Sigmoid colon (tissue), 7 donors: ENCODE measurements at places on chromosomes 5 and 9. TPM values are rescaled to one million over a fixed set of nuclear protein-coding genes. Genes with fewer than 3 reads are reported as not detected.

GRCh38 chr5:120155873-120156272, 308.2 kb upstream of the PRR16 start:
- no peak for DNase-seq

GRCh38 chr9:20980832-20981455, 50.5 kb downstream of the HACD4 start:
- DNase-seq: no peak

DNA sequence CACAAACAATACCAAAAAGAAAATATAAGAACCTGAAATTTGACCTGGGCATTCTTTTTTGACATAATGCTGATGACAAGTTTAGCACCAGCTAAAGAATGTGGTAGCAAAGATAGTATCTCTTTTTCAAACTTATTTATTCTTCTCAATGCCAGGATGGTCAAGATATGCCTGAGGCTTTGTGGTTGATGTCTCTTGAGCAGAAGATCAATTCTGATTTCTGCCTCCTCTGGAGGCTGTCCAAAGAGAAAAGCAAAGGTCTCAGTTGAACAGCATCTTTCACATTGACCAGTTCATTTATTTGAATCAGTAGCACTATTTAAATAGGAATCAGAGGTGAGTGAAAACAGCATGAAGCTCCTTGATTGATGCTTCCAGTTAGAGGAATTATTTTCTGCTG, 588.2 kb downstream of the HTR1A start:
- DNase-seq: no peak

GRCh38 chr5:140637371-140638100, 1.7 kb upstream of the TMCO6 start:
- no peak for DNase-seq

GRCh38 chr5:61641748-61642565, 309.9 kb downstream of the ZSWIM6 start:
- no peak for DNase-seq

DNA sequence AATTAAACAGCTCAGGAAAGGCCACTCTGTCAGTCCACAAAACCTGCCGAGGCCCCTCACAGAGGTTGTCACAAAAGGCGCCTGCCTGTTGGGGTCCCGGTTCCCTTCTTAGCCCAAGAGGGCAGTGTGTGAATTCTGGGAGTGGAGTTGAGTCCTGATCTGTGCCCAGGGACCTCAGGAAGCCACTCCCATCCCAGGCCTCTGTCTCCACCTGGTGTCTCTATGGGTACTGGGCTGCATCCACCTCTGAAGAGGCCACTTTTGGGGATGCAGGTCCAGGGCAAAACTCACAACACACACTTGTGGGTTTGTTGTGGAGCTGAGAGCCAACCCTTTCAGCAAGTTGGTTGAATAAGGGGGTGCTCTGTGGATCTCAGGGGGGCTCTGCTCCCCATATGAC, 74.3 kb upstream of the STXBP1 start:
- no peak for DNase-seq

- DNase-seq: no peak
Observed at GRCh38 chr9:137020771-137021567, 7.1 kb downstream of the ABCA2 start.

Gene ADAMTS2
- 17.1 TPM for total RNA-seq

Gene ABO
- total RNA-seq: 0.99 TPM

Gene CCNO
- not detected for total RNA-seq

Gene PRLR
- total RNA-seq: 1.9 TPM

Gene ARSB
- total RNA-seq: 22.2 TPM

Gene ALDH1A1
- 353 TPM for total RNA-seq
